ENCODE measurements at places on chromosomes 1 and 21.

- DNase-seq, result peak; percentile 94
Measured at GRCh38 chr1:24416666-24417391, 1.2 kb downstream of the NIPAL3 start.

GRCh38 chr1:5972198-5972520 lies 20.1 kb downstream of the NPHP4 start:
- no peak for DNase-seq

DNA sequence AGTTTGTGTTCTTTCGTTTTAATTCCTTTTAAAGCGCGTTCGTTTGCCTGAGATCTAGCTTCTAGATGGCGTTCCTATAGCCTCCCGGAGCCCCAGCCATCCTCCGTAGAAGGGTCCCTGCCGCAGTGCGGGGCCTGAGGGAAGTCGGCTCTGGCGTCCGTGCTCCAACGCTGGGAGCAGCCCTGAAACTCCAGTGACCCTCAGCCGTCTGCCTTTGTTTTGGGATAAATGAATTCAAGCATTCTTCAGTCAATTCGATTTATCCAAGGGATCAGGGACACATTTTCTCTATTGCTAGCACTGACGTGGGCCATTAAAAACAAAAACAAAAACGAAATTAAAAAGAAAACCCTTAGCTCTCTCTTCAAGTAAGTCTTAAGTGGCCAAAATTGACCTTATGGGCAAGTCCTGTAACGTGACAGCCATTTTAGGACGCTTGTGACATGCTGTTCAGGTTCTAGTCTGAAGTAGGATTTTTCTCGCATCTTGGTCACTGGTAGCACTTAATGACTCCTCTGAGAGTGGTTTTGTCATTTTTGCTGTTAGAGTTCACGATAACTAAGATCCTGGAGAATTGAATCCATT lies 742 bp upstream of the HSPA13 start:
- DNase-seq, result peak; percentile 50

GRCh38 chr1:248610301-248610700 lies 12.8 kb upstream of the OR2T10 start:
- DNase-seq, result no peak

DNA sequence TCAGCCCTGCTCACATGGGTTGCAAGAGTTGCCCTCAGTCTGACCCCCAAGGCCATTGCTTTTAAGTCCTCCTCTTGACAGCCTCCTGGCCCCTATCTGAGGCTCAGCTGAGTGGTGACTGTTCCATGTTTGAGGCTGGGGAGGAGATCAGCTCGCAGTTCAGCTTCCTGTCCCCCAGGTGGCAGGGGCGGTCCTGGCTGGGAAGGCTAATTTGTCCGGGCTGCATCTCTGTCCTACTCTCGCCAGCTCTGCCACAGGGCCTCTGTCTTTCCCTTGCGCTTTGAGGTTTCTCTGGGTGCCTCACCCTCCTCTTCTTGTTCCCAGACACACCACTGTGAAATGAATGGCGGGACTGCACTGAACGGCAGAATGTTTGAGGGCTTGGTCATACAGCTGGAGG lies 157.3 kb downstream of the KCNJ6 start:
- peak; percentile 40 for DNase-seq

DNA sequence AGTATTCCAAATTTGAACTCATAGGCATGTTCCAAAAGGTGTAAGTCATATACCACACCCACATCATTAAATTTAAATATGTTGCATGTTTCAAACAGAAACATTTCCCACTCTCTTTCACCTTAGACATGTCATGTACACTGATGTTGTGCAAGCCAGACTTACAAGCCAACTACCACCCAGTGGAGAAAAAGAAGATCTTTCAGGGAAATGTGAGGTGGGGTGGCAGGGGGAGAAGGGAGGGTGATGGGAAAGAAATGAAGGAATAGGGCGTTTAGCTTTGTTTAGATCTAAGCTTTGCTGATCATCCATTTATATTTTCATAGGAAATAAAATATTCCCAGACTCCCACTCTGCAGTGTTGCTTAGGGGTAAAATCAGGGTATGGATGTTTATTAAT lies 1.6 kb downstream of the NEGR1 start:
- DNase-seq, result no peak
